ENCODE measurements at places on chromosomes 11 and 22. TPM values are rescaled to one million over a fixed set of nuclear protein-coding genes. Genes with fewer than 3 reads are reported as not detected.

Gene MS4A12
- total RNA-seq: not detected

Gene SMIM38
- total RNA-seq: 0.26 TPM

Gene APOL6
- total RNA-seq: 27.7 TPM

GRCh38 chr11:86143087-86144030 lies 74.5 kb upstream of the PICALM start:
- peak; percentile 23 for DNase-seq
- H3K36me3 ChIP-seq: peaks cover 8% of the 10 kb centered on the region
- no peaks in the 10 kb centered on the region for H3K27me3 ChIP-seq

DNA sequence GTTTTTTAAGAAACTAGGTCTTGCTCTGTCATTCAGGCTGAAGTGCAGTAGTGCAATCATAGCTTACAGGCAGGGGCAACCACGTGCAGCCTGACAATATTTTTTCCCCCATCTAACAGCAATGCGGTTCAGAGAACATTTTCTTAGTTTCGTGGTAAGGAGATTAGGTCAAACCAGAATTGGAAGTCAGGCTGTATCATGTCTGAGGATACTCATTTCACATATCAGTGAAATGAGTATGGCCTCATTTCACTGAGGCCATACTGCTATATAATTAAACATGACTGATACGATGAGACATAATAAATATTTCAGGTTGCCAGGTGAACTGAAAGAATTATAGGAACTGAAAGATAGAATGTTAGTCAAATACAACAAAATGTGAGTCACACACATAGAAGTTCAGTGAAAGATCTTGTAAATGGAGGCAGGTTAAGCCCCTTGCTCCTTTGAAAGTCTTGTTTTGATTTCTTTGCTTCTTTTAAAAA lies 32.5 kb upstream of the IZUMO1R start:
- DNase-seq: no peak
- no peak overlapping the region for H3K27ac ChIP-seq
- H3K4me1 ChIP-seq: no peaks in the 10 kb centered on the region
- H3K27me3 ChIP-seq: no peaks in the 10 kb centered on the region
- no peak overlapping the region for H3K4me3 ChIP-seq
- no peaks in the 10 kb centered on the region for H3K36me3 ChIP-seq

GRCh38 chr11:836700-837099 lies 3.9 kb downstream of the CD151 start:
- H3K27me3 ChIP-seq: peaks cover 4% of the 10 kb centered on the region
- H3K4me1 ChIP-seq: peaks cover 12% of the 10 kb centered on the region
- no peak overlapping the region for H3K27ac ChIP-seq
- no peak overlapping the region for H3K4me3 ChIP-seq
- H3K36me3 ChIP-seq: peaks cover 8% of the 10 kb centered on the region
- DNase-seq: no peak

DNA sequence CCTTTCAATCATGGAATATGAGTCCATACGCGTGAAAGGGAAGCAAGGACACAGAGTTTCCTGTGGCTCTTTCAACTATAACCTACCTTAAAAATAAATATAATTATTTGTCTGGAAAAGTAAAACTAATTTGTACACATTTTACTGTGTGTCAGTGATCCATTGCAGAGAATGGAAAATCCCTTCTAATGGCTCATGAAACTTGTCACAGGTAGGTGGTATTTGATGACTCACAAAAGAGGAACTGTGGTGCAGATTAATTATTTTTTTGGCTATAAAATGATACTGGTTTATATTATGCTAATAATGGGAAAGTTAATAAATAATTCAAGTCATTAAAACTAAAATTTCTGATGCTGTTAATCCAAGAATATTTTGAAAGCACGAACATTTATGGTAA lies 792.2 kb downstream of the METTL15 start:
- no peak overlapping the region for H3K27ac ChIP-seq
- no peaks in the 10 kb centered on the region for H3K36me3 ChIP-seq
- no peak overlapping the region for H3K4me3 ChIP-seq
- DNase-seq: no peak

GRCh38 chr22:16847271-16847670 lies 22.1 kb upstream of the XKR3 start:
- no peak overlapping the region for H3K4me3 ChIP-seq
- no peak overlapping the region for H3K27ac ChIP-seq
- no peaks in the 10 kb centered on the region for H3K36me3 ChIP-seq
- no peaks in the 10 kb centered on the region for H3K4me1 ChIP-seq

DNA sequence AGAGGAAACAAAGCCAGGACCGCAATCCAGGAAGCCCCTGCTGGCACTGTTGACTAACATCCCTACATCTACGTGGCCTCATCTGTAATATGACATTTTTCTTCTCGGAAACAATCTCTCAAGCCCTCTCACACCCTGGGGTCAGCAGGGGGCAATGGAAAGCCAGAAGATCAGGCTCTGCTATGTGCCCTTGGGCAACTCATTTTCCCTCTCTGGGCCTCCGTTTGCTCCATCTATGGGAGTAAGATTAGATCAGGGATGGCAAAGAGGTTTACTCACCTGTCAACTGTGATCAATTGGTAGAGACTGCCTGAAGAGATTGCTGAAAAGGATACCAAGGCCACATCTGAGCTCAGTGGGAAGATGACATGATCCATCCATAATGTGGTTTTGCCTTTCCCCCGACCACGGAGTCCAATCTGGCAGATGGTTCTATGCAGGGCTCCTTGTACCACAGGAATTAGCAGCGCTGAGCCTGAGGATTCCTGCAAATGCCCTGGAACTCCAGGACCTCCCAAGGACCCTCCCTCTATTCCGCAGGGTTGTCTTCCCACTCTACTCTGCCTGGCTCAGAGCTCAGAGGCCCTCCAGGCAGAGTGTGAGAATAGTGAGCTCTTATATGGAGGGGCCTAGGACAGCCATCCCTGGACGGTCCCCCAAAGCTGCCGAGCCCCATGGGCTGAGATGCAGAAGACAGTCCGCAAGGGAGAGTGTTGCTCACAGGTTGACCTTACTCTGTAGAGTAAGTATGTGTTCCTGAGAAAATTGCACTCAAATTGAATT lies 66.1 kb downstream of the CHST1 start:
- no peaks in the 10 kb centered on the region for H3K4me1 ChIP-seq
- H3K27me3 ChIP-seq: peaks cover 16% of the 10 kb centered on the region
- no peak overlapping the region for H3K4me3 ChIP-seq
- H3K36me3 ChIP-seq: no peaks in the 10 kb centered on the region
- no peak overlapping the region for H3K27ac ChIP-seq

Gene OR8G5
- total RNA-seq: not detected

DNA sequence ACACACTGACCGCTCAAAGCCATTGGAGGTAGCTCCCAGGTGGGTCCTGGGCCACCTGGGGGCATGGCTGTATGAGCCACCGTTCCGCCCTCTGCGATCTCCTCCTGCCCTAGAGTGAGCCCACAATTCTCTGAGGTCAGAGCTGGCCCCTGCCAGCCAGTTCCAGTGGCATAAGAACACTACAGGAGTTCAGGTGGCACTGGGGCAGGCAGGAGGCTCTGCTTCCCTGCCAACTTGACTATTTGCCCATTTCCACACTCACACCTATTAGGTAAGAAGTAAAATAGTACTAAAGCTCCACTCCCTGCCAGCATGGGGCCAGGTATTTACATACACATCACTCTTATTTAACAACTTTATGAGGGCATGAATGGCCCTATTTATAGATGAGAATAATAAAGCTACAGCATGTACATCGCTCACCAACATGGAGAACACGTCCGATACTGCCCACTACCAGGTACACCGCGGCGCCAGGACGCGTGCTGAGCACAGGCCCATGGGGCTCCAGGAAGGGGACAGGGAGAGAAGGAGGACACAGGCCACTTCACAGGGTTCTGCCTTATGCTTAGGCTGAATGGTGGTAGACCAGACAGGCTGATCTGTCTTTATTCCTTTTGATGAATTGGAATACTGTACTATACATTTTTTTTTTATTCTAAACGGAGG lies 26.2 kb downstream of the PISD start:
- peaks cover 55% of the 10 kb centered on the region for H3K4me1 ChIP-seq
- H3K27ac ChIP-seq: no peak overlapping the region
- H3K4me3 ChIP-seq: no peak overlapping the region
- H3K27me3 ChIP-seq: no peaks in the 10 kb centered on the region

Gene DYNC2H1
- total RNA-seq: 0.91 TPM

DNA sequence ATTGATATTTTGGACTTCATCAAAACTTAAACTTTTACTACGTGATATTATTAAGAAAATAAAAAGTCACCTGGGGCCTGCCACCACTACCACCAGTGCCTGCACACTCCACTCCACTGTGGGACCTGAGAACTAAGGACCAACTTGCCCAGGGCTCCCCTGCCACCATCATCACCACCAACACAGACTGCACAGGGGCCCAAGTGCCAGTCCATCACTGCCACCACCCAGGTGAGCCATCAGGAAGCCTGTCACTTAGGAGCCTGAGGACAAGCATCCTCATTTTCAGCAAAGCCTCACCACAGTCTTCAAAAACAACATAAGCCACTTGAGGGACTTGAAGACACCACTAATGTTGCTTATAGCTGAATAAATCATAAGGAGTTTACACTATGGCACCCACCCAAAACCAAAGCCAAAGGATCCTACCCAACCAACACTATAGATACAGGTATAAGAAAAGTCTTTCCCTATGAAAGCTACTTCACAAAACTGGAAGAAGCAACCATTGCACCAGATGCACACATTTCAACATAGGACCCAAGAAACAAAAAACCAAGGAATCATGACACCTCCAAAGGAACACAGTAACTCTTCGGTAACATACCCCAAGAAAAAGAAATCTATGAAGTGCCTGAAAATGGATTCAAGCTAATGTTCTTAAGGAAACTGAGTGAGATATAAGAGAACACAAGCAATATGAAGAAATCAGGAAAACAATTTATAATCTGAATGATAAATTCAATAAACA lies 73.6 kb upstream of the GNAZ start:
- H3K27me3 ChIP-seq: peaks cover 21% of the 10 kb centered on the region
- H3K4me1 ChIP-seq: no peaks in the 10 kb centered on the region
- H3K27ac ChIP-seq: no peak overlapping the region

- peak overlapping the region; percentile 30 for H3K4me3 ChIP-seq
- no peak overlapping the region for H3K27ac ChIP-seq
These were observed 3.7 kb downstream of the IGSF22 start for GRCh38 chr11:18722293-18722637.

DNA sequence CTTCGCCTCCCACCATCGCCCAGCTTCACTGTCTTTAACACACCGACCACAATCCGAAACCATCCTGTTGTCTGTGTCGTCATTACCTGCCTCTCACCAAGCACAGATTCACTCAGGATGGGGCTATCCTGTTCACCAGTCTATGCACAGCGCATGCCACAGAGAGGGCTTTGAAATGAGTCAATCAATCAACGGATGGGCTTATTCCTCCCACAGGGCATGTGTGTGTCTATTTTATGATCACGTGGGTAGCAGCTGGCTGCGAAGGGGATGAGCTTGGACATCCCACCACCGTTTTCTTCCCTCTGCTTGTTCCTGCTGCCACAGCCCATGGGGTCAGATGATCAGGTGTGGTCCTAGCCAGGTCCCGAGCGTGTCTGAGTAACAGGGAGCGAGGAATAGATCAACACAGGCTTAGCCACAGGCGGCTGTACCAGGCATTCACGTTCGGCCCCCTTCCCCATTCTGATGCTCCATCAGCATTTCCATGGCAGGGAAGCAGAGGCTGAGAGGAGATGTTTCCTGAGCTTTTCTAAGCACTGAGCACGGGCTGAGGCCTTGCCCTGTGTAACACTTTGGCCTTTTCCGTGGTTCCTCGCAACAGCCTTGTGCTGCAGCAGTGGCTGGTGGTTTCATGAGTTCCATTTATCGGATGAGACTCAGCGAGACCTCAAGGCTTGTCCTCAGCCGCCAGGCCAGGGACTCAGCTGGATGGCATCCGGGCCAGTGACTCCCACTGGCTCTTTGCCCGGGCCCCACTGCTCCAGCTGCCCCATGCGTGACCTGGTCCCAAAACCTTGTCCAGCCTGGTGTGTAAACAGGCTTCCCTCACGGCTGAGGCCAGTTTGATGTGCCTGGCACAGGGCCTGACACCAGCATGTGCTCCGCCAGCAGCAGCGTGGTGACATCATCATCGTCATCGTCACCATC lies 48.1 kb upstream of the FGF3 start:
- DNase-seq: no peak
- H3K36me3 ChIP-seq: no peaks in the 10 kb centered on the region
- peaks cover 6% of the 10 kb centered on the region for H3K27me3 ChIP-seq
- H3K27ac ChIP-seq: no peak overlapping the region

GRCh38 chr11:93585758-93586157 lies 42.6 kb upstream of the SMCO4 start:
- no peaks in the 10 kb centered on the region for H3K36me3 ChIP-seq
- H3K4me1 ChIP-seq: no peaks in the 10 kb centered on the region

DNA sequence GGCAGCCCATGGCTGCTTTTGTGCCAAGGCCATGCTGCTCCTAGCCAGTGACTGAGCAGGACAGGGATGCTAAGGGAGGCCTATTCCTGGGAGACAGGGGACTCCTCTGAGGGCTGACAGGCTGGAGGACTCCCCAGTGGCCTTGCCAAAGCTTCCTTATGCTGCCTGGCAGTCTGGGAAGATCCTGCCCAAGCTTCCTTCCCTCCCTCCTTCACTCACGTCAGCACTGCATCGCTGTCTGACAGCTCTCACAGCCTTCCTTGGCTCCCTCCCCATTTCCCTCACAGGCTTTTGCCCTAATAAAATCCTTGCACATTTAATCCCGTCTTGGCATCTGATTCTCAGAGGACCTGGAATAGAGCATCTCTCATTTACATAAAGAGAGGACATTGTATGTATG lies 26.5 kb downstream of the HTR3A start:
- H3K4me3 ChIP-seq: no peak overlapping the region
- H3K36me3 ChIP-seq: no peaks in the 10 kb centered on the region
- peaks cover 3% of the 10 kb centered on the region for H3K27me3 ChIP-seq
- no peaks in the 10 kb centered on the region for H3K4me1 ChIP-seq

Gene PUS3
- total RNA-seq: 23.6 TPM

Gene TBX1
- 0.56 TPM for total RNA-seq

GRCh38 chr11:96162816-96163499 lies 180.0 kb downstream of the MAML2 start:
- DNase-seq: no peak
- peaks cover 25% of the 10 kb centered on the region for H3K4me1 ChIP-seq
- no peak overlapping the region for H3K27ac ChIP-seq
- peaks cover 4% of the 10 kb centered on the region for H3K36me3 ChIP-seq
- H3K27me3 ChIP-seq: no peaks in the 10 kb centered on the region

- H3K27ac ChIP-seq: peak overlapping the region; percentile 83
- peaks cover 7% of the 10 kb centered on the region for H3K27me3 ChIP-seq
- H3K4me3 ChIP-seq: peak overlapping the region; percentile 93
- peaks cover 47% of the 10 kb centered on the region for H3K4me1 ChIP-seq
- no peak for DNase-seq
These were observed 1.3 kb downstream of the WEE1 start for GRCh38 chr11:9574622-9575259.

Gene FXYD6
- not detected for total RNA-seq

Gene GSTT2B
- 0.91 TPM for total RNA-seq

DNA sequence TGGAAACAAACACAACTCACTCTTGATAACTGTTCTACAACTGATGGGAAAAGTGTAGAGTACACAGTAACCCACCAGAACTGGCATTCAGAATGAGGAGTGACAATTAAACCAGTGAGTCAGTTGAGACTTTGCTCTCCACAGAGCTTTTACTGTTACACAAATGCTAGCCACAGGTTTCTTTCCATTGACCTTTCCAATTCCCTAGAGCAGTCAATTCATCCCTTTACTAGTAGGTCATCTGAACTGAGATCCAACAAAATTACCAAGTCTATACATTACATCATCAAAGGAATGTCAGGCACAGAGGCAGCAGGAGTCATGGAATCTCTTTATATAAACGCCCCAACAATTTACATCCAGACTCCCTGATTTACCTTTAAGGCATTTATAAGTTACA lies 65.9 kb downstream of the PHF21A start:
- H3K27ac ChIP-seq: no peak overlapping the region
- no peaks in the 10 kb centered on the region for H3K27me3 ChIP-seq
- DNase-seq: no peak
- H3K36me3 ChIP-seq: peaks cover 13% of the 10 kb centered on the region

Gene OR51E2
- total RNA-seq: not detected

Gene OR52I1
- not detected for total RNA-seq

Gene POTEH
- not detected for total RNA-seq

Gene ZNF70
- 2.1 TPM for total RNA-seq
